Bronchial epithelial cell (primary cell): ENCODE measurements at places on chromosomes 7 and 10. TPM values are rescaled to one million over a fixed set of nuclear protein-coding genes. Genes with fewer than 3 reads are reported as not detected.

Gene ASB15
- total RNA-seq, result not detected in 2 replicates

Gene TBX20
- total RNA-seq, result under 0.01 TPM in 1 of 2 replicates, not detected in the other

Gene GRM3
- not detected in 2 replicates for total RNA-seq

Gene NXPH1
- not detected in 2 replicates for total RNA-seq

Gene CDHR3
- 0.51 and 1.1 TPM in 2 replicates for total RNA-seq

Gene MYPN
- total RNA-seq, result not detected in 2 replicates

Gene CXCL12
- under 0.01 and 1.3 TPM in 2 replicates for total RNA-seq

Gene TFAM
- 31.9 and 36.1 TPM in 2 replicates for total RNA-seq

Gene MARVELD1
- total RNA-seq, result 3.6 and 4.7 TPM in 2 replicates

Gene TMEM236
- total RNA-seq, result under 0.01 and 0.26 TPM in 2 replicates

Gene ITPRIP
- total RNA-seq, result 12.9 and 30.7 TPM in 2 replicates

Gene RBM20
- 1.8 TPM in 1 of 2 replicates, not detected in the other for total RNA-seq

Gene SLC18A3
- total RNA-seq, result not detected in 2 replicates

Gene LDB3
- total RNA-seq, result under 0.01 TPM in 1 of 2 replicates, not detected in the other

Gene ADIRF
- 25.3 and 53.6 TPM in 2 replicates for total RNA-seq

Gene EIF3B
- total RNA-seq, result 195 and 262 TPM in 2 replicates

Gene TEX36
- total RNA-seq, result not detected in 2 replicates

Gene PIP
- not detected in 2 replicates for total RNA-seq

Gene PRLHR
- not detected in 2 replicates for total RNA-seq

Gene GIMAP5
- not detected in 2 replicates for total RNA-seq

Gene GRB10
- 65.9 and 67.7 TPM in 2 replicates for total RNA-seq

Gene STOX1
- under 0.01 TPM in 1 of 2 replicates, not detected in the other for total RNA-seq

Gene MAT1A
- total RNA-seq, result not detected in 2 replicates

Gene FAM13C
- total RNA-seq, result under 0.01 TPM in 1 of 2 replicates, not detected in the other

Gene HOXA5
- not detected in 2 replicates for total RNA-seq

Gene ESYT2
- total RNA-seq, result 71.8 and 75.0 TPM in 2 replicates

Gene PLPP4
- 0.13 and 0.26 TPM in 2 replicates for total RNA-seq

Gene AP4M1
- total RNA-seq, result 13.3 and 22.6 TPM in 2 replicates

Gene SFXN3
- total RNA-seq, result 14.0 and 16.1 TPM in 2 replicates

Gene VWC2
- total RNA-seq, result not detected in 2 replicates
